ENCODE measurements at places on chromosomes 5 and 9. TPM values are rescaled to one million over a fixed set of nuclear protein-coding genes. Genes with fewer than 3 reads are reported as not detected.

GRCh38 chr9:115157245-115157674 is 39.3 kb upstream of the TNC start:
- no peak for DNase-seq

The STPG3 gene
- not detected for total RNA-seq

DNA sequence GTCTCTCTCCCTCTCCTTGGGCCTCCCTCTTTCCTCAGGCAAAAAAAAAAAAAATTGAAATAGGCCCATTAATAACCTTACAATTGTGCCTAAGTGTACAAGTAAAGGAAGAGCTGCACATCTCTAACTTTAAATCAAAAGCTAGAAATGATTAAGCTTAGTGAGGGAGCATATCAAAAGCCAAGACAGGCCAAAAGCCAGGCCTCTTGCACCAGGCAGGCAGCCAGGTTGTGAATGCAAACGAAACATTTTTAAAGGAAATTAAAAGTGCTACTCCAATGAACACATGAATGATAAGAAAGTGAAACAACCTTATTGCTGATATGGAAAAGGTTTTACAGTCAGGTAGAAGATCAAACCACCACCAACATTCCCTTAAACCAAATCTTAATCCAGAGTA is 383.4 kb downstream of the KIAA0825 start:
- no peak for DNase-seq

The LHX6 gene
- total RNA-seq: 1.0 TPM

GRCh38 chr9:97397220-97397619 is 14.7 kb upstream of the TDRD7 start:
- peak; percentile 23 for DNase-seq

The PCDHB9 gene
- 3.2 TPM for total RNA-seq

DNA sequence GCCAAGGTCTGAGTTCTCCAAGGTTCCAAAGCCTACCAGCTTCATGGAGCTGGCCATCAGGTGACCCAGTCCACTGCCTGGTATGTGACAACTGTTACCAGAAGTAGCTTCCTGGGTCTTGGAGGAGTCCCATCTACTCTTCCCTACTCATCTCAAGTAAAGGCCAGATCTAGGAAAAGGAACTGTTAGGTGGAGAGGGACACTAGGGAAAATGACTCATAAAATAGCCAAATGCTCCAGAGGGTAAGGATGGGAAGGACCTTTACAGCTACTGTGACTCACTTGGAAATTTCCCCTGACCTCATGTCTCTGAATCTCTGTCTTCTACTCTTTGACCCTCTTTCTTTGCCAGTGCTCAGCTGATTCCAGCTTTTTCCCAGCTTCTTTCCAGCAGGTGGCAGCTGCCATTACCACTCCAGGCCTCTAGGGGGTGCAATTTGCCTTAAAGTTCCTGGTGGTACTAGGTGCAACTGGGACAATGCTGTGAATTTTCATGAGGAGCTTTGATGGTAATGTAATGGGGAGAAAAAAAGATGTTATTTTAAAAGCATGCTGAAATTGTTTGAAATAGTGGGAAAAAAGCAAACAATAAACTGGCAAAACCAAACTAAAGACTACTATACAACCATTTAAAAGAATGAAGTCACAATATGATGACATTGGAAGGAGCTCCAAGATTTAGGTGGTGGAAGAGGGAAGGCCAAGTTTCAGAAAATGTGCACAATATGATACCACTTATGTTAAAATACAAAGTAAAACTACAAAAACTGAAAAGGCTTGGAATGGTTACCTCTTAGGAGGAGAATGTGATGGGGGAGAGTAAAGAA is 27.1 kb upstream of the MYORG start:
- DNase-seq: peak; percentile 91

- DNase-seq: peak; percentile 63
Observed at GRCh38 chr5:158951436-158952247, 148.1 kb downstream of the EBF1 start.

The RORB gene
- total RNA-seq: 0.75 TPM

All from endodermal cell (in vitro differentiated cells).